ENCODE measurements at places on chromosomes 16 and 17.

GRCh38 chr16:83307594-83307992 is 500.2 kb upstream of the HSBP1 start:
- no peak for DNase-seq

GRCh38 chr16:27465483-27465879 is 63.5 kb downstream of the IL21R start:
- no peak for DNase-seq

DNA sequence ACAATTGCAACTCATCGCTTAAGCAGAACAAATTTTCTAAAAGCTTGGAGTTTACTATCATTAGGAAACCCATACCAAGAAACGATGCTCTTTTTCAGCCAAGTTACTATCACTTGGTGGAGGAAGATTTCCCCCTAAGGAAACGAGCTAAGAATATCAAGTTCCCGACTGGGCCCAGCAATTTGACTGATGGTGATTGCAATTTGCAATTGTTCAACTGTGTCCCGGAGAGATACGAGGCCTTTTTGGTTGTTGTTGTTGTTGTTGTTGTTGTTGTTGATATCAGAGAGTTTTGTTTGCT is 6.2 kb downstream of the HS3ST3A1 start:
- no peak for DNase-seq

DNA sequence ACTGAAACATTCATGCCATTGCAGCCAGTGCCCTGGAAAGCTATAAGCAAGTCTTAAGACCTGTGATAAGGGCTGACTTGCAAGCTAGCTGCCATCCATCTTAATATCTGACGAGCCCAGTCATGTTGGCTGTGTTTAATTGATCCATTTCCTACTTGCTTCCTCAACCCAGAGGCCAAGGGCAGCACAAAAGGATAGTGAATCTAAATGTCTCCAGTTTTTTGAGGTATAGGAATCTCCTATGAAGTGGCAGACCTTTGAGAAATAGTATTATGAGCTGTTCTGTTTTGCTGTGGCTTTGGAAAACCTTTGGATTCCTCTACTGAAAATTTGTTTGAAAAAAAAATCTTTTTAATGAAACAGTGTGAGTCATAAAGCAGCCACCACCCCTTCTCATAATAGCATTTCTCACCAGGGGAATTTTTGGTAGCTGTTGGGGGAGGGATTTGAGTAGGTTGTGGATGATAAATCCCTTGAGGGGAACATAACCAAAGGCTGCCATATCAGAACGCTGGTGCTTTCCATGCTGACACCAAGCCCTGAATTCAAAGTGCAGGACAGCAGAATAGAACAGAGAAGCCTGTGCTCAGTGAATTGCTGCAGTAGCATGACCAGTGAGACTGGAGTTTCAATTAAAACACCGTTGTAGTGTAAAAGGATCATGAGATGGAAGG is 12.9 kb downstream of the ZNRF1 start:
- peak; percentile 50 for DNase-seq

GRCh38 chr17:31050948-31051347 is 43.8 kb upstream of the NF1 start:
- no peak for DNase-seq

DNA sequence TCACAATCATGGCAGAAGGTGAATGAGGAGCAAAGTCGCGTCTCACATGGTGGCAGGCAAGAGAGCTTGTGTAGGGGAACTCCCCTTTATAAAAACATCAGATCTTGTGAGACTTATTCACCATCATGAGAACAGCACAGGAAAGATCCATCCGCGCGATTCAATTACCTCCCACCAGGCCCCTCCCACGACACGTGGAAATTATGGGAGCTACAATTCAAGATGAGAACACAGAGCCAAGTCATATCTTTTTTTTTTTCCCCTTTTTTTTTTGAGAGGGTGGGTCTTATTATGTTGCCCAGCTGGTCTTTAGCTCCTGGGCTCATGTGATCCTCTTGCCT is 60.0 kb downstream of the RPTOR start:
- DNase-seq = peak; percentile 38
